Chondrocyte (in vitro differentiated cells): ENCODE measurements at places on chromosomes 5 and 9. TPM values are rescaled to one million over a fixed set of nuclear protein-coding genes. Genes with fewer than 3 reads are reported as not detected.

DNA sequence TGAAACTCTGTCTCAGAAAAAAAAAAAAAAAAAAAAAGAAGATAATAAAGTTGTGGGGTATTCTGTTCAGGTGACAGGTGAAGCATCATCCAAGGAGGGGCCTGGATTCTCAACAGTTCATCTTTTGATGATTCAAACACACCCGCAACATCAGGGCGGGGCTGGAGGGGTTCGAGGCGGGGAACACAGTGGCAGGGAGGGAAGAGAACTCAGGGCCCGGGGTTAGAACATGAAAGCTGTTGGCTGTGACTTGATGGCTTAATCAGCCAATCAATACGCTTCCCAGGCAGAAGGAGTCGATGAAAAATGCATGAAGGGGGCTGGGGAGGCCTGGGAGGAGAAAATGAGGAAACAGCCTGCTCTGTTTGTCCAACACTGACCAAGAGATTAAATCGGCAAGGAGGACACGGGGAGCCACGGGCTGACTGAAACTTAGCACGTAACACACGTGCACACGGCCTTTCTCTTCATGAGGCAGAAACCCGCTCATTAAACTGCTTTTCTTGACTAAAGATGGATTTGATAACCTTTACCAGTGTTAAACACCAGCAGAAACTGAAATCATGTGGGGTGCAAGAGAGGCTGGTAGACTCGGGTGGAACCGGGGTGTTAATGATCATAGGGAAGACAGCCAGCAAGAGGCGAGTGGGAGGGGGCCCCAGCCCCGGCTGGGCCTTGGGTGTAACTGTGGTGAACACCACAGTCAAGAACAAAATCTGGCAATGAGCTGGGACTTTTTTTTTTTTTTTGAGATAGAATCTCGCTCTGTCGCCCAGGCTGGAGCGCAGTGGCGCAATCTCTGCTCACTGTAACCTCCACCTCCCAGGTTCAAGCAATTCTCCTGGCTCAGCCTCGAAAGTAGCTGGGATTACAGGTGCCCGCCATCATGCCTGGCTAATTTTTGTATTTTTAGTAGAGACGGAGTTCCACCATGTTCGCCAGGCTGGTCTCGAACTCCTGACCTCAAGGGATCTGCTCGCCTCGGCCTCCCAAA is 105.7 kb upstream of the RAPGEF1 start:
- no peak for DNase-seq

GRCh38 chr5:126055348-126055729 is 367.9 kb upstream of the GRAMD2B start:
- DNase-seq, result no peak

GRCh38 chr9:136896027-136896426 is 9.7 kb downstream of the TRAF2 start:
- no peak for DNase-seq

- no peak for DNase-seq
Measured at GRCh38 chr5:128052780-128053179, 30.8 kb upstream of the SLC12A2 start.

RABEPK gene
- 25.3 to 31.8 TPM (median 27.0 TPM) in 3 replicates for total RNA-seq

GRCh38 chr9:136942112-136942880 is 2.2 kb downstream of the FBXW5 start:
- DNase-seq, result peak; percentile 82

- no peak for DNase-seq
Measured at GRCh38 chr9:99341686-99342085, 119.6 kb downstream of the SEC61B start.

- no peak for DNase-seq
Measured at GRCh38 chr5:159861086-159861485, 55.2 kb upstream of the ADRA1B start.

SMIM33 gene
- total RNA-seq, result not detected in 3 replicates

TAF11L4 gene
- not detected in 3 replicates for total RNA-seq

DNA sequence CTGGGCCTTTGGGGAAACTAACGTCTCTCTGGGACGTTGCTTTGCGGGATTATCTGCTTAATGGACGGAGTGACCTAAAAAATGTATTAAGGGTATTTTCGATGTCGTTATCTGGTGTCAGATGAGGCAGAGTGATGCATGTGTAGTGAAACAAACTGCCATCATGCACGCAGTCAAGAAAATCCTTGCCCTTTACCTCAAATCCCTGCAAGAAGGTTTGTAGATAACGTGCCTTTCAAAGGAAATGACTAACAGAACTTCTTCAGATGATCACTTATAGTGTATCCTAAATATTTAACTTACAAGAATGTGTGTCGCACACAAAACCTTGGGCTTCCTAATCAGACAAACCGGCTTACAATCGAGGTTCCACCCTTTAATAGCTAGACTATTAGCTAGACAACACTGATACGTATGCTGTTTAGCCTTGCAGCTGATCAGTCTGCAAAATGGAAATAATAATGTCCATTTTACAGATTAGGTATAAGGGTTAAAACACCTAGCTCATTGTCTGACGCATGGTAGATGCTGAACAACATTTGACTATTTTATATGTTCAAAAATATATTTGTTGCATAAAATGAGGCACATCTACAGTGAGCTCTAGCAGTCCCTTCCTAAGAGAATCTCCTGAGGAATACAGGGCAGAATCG is 541 bp upstream of the TBCA start:
- DNase-seq, result no peak
